Left forelimb (tissue), 1 donor: ENCODE measurements at places on chromosomes 4 and X.

DNA sequence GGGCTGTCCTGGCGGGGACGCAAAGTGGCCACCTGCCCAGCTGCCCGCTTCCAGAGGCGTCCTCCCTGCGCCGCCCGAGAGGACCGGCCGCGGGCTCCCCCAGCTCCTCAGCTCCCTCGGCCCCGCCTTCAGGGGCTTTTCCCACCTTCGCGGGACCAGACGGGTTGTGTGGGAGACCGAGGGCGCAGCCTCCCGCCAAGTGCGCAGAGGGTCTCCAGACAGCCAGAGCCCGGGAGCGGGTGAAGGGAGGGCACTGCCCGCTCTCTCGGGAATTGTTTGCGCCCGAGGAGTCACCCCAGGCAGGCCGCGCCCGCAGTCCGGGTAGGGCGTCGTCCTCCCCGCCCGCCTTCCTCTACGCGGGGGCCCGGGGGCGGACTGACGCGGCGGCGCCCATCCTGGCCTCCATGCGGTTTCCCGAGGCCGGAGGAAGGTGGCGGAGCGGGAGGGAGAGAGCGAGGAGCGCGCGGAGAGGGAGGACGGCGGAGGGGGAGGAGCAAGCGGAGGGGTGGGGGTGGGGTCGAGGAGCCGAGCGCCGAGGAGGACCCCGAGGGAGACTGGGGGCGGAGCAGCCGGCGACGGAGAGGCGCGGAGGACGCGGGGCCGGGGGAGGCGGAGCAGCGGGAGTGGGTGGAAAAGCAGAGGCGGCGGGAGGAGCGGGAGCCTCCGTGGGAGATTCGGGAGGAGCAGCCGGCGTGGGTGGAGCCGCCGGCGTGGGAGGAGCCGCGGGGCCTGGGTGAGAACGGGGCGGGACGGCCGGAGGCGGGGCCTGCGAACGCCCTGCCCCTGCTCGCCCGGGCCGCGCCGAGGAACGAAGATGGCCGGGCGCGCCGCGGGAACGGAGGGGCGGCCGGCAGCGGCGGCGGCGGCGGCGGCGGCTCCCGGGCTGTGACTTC is 47.5 kb downstream of the CLDN34 start:
- peak; percentile 90 for DNase-seq

GRCh38 chr4:39706741-39707511 is 9.0 kb downstream of the UBE2K start:
- DNase-seq: no peak

DNA sequence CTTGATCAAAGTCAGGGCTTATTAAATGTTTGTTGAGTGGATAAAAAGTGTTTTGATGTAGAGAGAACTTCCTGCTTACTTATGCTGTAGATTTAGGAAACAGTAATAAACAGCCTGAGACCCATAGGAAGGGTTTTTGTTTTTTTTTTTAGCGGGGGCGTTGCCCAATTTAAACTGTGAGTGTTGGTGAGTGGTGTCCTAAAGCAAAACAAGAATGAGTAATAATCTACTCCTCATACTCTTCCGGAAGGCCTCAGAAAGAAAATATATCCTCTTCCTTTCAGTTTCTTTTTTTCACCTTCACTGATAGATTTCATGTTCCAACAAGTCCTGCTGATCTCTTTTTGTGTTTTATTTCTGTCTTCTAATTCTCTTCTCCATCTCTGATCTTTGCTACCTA is 104.4 kb upstream of the SCML1 start:
- DNase-seq: no peak

GRCh38 chrX:36388901-36389300 is 469.4 kb downstream of the CFAP47 start:
- DNase-seq: no peak

DNA sequence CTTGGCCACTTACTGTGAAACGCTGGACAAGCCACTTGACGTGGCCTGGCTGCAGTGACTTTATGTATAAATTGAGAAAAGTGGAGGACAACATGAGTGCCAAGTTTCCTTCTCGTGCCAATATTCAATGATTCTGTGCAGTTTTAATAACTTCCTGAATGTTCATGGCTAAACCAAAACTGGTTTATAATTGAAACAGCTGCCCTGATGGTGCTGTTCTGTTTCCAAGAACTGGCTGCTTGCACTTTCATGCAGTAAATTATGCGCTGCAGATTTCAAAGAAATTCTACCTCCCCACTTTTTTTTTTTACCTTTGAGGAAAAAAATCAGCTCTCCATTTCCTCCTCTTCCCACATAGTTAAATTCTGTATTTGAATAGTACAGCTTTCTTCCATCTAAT is 205.2 kb upstream of the CASK start:
- DNase-seq: no peak

- no peak for DNase-seq
Measured at GRCh38 chrX:338281-338835, 19.8 kb upstream of the GTPBP6 start.

DNA sequence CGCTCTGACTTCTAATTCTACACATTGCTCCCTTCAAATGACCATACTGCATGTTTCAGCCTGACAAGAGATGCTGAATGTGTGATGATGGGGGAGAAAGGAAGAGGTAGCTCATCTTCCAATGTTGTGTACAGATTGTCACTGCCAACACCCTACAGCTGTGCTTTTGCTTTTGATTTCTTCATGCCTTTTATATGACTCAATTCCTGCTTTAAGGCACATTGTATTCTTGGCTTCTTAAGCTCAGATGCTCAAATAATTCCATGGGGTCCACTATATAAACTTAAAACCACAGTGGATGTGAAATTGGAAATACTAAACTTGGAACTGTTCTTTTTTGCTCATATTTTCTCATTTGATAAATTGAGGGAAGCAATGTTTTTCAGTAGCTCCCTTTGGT is 183.2 kb upstream of the WDFY3 start:
- no peak for DNase-seq

DNA sequence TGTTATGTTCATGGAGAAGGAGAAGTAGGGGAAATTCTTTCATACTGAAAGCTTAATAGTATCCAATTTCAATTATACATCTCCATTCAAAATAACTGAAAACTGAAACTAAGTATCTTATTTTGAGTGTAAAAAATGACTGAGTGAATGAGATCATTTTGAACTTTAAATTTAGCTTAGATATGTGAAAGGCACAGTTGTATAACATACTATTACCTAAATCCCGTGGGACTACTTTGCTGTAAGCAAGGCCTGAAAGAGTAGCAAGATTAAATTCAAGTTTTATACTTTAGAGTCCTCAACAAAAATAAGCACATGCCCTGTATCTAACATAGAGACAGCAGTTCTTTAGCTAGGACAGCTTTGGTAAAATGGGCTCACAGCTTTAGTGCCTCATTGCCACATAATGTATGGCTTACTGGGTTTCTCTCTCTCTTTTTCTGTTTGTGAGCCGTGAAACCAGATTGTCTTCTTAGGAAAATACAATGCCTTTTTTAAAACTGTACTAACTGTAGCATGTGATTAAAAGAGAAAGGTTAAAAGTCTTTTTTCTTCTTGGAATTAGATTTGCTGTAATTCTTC is 43.2 kb downstream of the GSTCD start:
- DNase-seq: no peak

DNA sequence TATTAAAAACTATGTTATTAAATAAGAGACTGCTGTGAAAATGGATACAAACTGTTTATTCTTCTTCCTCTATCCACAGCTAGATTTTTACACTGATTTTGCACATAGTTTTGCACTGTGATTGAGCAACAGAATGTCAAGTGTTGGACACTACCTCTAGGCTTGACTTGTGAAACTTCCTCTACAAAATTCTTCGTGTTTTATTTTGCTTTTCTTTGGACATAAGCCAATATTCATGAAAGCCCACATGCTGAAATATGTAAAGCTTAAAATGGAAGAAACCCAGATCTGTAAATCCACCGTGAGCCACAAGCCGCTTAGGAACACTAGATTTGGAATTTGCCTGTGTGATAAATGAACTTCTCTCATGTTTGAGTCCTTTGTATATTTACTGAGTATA is 849.4 kb downstream of the FSTL5 start:
- DNase-seq: no peak

- DNase-seq: no peak
Measured at GRCh38 chrX:123859409-123859845, 426 bp upstream of the XIAP start.

DNA sequence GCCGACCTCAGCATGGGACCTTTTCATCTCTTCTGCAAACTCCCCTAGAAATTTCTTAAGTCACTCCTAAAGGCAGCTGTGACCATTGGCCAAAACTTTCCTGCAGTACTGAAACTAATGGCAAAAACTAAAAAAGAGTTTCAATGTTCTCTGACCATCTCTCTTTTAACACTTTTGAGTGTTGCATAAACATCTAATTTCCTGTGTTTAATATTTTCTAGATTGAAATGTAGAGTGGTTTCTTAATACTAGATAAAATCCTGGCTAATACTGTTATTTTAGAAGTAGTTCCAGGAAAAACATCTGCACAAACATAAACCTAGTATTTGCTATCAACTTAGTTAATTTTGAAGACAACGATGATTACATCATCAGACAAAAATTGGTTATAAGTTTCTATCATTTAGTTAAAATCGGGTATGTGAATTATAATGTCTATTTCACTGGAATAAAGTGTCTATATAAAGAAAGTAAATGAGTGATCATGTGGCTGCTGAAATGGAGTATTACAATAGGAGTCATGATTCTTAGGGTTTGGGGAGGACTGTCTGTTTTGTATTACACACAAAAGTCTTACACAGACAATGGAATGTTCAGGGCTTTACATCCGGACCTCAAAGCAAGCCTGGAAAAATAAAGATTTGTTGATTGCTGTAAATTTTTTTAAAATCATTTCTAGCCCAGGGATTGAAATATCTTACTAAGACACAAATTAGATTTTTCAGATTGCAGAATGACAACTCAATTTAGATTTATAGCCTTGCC is 1323.4 kb downstream of the C4orf33 start:
- DNase-seq: no peak

DNA sequence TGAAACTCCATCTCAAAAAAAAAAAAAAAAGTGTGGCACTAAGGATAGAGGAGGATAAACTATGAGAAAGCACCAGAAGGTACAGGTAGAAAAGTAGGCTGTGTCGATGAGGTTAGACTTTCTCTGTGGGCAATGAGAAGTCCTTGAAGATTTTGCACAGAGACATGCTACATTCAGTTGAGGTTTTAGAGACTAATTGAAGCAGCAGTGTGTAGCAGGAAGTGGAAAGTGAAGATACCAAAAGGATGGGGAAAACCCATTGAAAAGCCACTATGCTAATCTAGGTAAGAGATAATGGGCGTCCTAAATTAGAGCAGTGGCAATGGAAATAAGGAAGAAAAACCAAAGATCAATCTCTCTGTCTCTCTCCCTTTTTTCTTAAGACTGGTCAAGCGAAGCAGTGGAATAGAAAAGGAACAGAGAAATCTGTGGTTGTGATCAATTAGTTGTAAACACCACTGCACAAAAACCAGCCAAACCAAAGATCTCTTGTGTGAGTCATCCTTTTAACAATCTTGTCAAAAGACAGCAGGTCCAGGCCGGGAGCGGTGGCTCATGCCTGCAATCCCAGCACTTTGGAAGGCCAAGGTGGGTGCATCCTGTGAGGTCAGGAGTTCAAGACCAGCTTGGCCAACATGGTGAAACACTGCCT is 3.5 kb downstream of the SPINK2 start:
- DNase-seq: no peak

DNA sequence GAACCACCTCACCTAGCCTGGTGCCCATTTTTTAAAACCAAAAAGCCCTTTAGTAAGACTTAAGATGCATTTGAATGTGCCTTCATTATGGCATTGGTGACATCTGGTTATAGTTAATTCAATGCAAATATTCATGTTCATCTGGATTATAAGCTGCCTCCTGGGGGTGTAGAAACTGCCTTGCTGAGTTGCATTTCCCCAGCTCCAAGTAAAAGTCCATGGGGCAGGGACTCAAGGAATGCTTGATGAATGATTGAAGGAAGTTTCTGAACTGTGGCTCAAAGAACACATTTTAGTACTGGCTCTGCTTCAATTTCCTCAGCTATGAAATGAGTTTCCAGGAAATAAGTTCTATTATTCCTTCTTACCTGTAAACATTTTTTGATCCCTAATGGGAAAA is 18.5 kb upstream of the RBM47 start:
- no peak for DNase-seq

DNA sequence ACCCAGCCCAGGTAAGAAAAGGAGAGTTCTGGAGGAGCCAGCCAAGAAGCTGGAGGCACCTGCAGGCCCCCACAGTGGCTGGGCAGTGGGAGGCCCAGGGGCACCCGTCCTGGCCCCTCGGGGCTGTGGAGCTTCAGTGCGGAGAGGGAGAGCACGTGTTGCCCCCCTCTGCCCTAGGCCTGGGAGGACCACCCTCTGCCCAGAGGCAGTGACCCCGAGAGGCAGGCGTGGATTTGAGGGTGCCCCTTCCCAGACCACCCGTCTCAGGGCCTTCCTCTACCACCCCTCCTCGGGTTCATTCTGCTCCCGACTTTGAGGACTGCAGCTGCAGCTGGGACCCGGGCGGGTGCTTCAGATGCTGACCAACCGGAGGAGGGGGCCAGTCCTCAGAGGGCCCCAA is 12.1 kb upstream of the HGFAC start:
- no peak for DNase-seq

GRCh38 chr4:81166458-81167160 is 48.4 kb downstream of the PRKG2 start:
- DNase-seq: no peak

- DNase-seq: no peak
Measured at GRCh38 chr4:183347566-183347965, 25.3 kb upstream of the CLDN24 start.

DNA sequence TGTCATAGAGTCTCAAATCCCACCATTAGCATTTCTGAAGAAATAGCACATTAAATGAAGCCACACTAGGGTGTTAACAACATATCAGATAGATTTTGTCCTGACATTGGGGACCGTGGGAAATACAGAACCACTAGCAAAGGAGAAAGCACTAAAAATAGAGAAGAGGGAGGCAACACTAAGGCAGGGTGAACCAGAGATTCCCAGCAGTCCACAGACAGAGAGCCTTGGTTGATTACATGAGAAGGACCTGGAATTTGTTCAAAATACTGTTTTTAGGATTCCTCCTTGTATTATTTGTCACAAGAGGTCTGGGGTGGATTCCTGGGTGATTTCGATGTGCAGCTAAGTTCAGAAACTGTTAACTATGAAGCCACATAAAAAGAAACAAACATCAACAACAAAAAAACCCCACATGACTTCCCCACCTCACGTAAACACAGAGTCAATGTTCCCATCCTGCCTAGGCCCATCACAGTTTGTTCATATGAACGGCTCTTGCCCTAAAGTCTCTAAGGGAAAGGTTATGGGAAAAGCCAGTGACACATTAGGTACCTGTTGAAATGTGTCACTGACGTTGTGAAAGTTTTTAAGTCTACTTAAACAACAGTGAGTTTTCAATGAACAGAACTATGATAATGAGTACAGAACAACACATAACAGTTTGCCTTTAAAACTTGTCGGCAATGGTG is 23.6 kb upstream of the GRSF1 start:
- no peak for DNase-seq
